ENCODE measurements at places on chromosomes 6 and 20.
A peak's percentile ranks its signal among the peaks of the same experiment; 100 is the strongest.

- peak; percentile 16 for DNase-seq
Observed at GRCh38 chr20:3420211-3420707, 12.8 kb upstream of the DNAAF9 start.

- peak; percentile 57 for DNase-seq
Observed at GRCh38 chr6:109008537-109009235, 86.0 kb downstream of the SESN1 start.

- DNase-seq, result no peak
Observed at GRCh38 chr6:3777730-3778461, 26.4 kb upstream of the PXDC1 start.

- DNase-seq, result no peak
Observed at GRCh38 chr6:124393536-124393935, 568.7 kb upstream of the RNF217 start.

- DNase-seq, result peak; percentile 88
Observed at GRCh38 chr6:147170269-147170668, 33.9 kb upstream of the STXBP5 start.

GRCh38 chr6:21828704-21829103 is 235.2 kb downstream of the SOX4 start:
- no peak for DNase-seq

DNA sequence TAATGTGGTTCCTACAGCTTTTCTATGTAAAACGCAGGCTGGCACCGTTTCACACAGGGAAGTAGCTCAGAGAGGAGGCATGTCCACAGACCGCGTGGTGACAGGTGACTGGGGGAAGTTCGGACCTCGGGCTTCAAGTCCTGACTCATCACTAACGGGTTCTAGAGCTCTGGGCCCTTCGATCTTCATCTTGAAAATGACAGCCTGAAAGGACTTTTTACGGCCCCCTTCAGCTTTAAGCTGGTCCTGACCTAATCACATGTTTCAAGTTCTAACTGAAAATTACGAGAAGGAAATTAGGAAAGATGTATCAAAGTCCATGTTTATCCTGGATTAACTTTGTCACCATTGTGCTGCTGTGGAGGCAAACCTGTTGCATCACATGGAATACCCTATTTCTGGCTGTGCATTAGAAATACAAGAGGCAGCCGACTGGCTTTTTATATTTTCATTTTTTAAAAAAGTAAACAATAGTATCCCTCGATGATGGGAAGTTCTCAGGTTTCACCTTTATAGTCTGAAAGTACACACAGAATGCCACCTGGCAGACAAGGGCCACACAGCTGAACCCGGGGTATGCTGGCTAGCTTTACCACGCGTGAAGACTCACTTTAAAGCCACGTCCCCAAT is 2.0 kb downstream of the MAN1A1 start:
- DNase-seq, result peak; percentile 33

DNA sequence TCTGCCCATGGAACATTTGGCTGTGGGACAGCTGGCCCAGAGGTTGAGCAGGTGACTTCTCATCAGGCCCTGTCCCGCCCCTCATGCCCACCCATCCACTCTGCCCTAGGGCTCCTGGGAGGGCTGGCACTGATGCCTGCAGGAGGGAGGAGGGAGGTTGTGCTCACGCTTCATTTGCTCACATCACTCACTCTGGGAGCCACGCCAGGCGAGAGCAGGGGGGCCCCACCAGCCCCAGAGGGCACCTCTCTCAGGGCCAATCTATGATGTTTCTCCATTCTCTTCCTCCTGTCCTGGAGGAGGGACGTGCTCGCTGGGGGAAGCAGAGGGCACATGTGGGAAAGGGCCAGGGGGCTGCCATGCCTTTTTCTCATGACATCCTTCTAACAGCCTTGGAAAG is 10.9 kb upstream of the GLP1R start:
- no peak for DNase-seq

GRCh38 chr20:44467289-44467883 is 8.3 kb upstream of the TTPAL start:
- DNase-seq, result no peak

GRCh38 chr6:5622276-5623005 is 361.1 kb downstream of the FARS2 start:
- DNase-seq, result no peak

DNA sequence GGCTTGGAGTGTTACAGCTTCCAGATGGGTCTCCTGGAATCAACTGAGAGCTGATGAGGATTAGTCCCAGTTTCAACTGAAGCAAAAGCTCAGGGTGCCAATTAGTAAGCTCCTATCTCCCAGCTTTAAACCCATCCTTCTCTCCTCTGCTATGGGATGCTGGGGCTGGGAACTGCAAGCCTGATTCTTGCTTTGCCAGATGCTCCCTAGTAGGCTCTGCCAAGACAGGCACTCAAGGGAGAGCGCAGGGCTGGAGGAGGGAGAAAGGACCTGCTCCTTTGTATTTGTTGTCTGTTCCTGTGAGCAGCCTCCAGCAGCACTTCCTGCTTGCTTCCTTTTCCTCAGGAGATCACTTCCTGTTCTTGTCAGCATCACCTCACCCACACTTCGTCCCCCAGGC is 309.7 kb downstream of the KIF16B start:
- DNase-seq, result no peak

DNA sequence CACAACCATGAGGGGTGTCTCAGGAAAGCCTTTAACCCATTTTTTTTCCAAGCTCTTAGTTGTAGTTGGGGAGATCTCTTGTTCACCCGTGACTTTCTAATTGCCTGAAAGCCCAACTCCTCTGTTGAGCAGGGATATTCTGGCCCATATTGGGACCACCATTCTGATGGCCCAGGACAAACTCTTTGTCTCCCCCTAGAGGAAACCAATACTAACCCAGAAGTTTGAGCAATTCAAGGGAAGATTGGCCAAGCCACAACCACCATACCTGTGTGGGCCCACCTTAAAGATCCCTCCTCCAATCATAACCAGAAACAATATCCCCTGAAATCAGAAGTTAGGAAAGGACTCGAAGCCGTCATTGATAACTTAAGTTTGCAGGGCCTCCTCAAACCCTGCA is 132.6 kb downstream of the THBS2 start:
- no peak for DNase-seq

DNA sequence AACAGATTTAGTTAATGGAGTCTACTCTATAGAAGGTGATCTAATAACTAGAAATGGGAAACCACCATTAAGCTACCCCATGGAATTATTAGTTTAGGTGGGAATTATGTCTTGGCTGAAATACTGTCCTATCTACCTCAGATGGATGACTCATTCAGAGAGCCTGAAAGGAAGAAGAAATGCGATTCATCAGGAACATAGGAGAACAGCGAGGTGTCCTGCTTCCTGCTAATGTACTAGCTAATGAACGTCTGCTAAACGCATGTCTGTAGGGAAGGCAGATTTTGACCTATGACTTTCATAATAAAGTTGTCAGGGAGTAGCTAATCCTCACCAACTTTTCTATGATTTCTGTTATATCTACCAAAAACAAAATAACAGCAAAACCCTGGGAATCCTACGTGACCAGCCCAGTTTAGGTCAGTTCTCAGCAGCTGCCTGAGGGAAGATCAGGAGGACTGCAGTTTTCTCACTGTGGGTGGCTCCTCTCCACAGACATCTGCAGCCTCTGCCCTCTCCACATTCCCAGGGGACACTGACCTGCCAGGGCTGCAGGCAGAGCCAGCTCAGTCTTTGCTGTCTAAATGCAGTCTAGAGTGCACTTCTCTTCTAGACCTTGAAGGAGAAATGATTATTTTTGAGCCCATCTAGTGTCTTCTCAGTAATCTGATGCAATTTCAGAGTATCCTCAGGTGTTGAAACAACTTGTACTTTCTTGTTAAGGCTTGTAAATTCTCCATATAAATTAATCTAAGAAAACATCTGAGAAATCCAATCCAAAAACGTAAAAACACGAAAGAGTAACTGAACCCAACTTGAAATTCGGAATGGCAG is 18.1 kb upstream of the SFT2D1 start:
- DNase-seq, result peak; percentile 10

GRCh38 chr20:54234991-54235390 is 27.1 kb downstream of the PFDN4 start:
- DNase-seq, result no peak

DNA sequence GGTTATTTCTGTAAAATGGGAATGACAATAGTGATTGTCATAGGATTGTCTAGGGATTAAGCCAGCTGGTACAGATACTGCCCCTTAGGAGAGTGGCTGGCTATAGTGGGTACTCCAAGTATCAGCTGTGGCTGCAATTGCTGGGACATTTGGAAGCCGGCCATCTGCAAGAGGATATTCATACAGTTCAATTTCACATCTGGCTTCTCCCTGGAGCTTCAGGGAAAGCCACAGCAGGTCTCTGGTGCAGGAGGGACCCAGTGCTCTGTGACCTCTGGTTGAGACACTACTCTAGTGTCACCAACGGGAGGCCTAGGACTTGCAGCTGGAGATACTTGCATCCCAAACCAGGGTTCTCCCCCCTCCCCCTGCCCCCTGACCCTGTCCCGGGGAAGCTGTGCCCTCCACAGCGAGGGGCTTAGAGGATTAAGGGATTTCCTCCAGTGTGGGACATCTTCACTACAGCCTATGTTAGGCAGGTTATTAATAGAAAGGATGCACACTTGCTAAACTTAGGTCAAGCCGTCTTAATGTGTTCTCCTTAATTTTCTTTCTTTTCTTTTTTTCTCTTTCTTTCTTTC is 2.7 kb downstream of the SLC2A10 start:
- no peak for DNase-seq

DNA sequence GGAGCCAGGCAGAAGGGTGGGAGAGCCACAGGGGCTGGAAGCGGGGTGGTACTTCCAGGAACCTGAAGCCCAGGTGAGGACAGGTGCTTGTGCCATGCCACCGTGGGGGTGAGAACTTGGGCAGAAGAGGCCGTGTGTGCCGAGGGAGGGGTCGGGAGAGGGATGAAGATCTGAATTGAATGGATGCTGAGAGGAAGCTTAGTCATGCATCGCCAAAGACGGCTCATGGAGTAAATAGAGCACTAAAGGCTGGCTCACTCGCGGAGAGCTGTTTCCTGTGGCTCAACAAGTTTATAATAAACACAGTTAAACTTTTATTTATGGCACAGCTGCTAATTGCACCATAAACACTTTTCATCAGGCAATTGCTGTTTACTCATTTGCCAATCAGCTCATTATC is 21.7 kb upstream of the MYT1 start:
- DNase-seq, result no peak

- DNase-seq, result no peak
Observed at GRCh38 chr6:30684386-30685156, 1.9 kb downstream of the PPP1R18 start.

GRCh38 chr6:26016963-26017631 is 54.5 kb downstream of the TRIM38 start:
- no peak for DNase-seq

DNA sequence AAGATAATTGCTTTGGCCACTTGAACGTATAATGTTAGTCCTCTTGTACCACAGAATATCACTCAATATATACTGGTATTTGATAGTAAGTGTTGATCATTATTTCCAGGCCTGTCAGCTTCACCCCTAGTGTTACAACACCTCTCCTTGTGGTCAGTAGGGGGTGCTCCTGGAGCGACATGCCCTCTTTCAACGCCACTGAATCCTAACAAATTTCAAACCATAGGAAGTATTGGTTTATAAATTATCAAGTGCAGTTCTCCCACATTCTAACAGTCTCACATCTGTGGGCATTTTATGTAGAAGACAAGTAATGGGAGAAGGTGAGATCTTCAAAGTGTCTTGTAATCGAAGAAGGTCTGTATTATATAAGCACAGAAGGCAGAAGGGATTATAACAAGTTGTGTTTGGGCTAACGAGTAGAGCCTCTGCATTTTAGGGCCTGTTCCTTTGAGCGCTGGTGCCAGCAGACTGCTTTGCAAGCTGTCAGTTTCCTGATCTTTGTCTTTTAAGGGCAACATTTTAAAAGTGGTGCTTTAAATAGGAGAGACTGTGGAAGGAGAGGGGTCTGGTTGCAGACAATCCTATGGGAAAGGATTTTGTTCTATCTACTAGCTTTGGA is 57.1 kb upstream of the CEP162 start:
- DNase-seq, result no peak

DNA sequence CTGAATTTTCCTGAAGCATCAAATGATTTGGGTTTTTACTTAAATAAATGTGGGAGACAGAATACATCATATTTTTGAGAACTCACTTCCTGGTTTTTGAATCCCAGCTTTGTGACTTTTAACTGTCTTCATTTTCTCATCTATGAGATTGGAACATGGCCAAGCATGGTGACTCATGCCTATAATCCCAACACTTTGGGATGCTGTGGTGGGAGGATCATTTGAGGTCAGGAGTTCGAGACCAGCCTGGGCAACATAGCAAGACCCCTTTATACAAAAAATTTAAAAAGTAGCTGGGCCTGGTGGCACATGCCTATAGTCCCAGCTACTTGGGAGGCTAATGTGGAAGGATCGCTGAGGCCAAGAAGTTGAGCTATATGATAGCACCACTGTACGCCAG is 122.3 kb downstream of the QKI start:
- no peak for DNase-seq

DNA sequence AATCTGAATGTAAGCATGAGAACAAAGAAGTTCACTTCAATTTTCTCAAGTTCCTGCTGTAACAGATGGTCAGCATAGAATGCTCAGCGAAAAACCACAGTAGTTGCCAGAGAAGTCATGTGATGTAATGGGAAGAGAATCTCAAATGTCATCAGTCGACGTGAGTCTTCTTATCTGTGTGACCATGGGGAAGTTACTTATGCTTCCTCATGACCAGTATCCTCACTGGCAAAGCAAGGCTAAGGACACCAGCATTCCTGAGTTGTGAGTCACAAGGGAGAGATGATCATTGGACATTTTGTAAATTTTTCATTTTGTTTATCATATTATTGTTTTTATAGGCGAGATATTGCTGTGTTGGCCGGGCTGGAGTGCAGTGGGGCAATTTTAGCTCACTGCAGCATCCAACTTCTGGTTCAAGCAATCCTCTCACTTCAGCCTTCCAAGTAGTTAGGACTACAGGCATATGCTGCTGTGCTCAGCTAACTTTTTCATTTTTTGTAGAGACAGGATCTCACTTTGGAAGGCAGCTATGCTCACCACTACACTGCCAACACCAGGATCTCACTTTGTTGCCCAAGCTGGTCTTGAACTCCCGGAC is 21.9 kb downstream of the SGK1 start:
- DNase-seq, result peak; percentile 66

- no peak for DNase-seq
Observed at GRCh38 chr6:157943964-157944283, 37.7 kb upstream of the SYNJ2 start.

- no peak for DNase-seq
Observed at GRCh38 chr20:18973529-18974173, 160.1 kb downstream of the SCP2D1 start.

GRCh38 chr6:149076355-149076734 is 241.2 kb upstream of the TAB2 start:
- no peak for DNase-seq
